ENCODE measurements at places on chromosomes 1 and 21. TPM values are rescaled to one million over a fixed set of nuclear protein-coding genes. Genes with fewer than 3 reads are reported as not detected.

The TEDDM1 gene
- total RNA-seq = not detected

The AGBL4 gene
- total RNA-seq = not detected

The NBPF14 gene
- 13.1 TPM for total RNA-seq

The FMO3 gene
- not detected for total RNA-seq

The S100A11 gene
- total RNA-seq = 331 TPM

The KRTAP15-1 gene
- total RNA-seq = not detected

The ATP6V1G3 gene
- not detected for total RNA-seq

The SPATA45 gene
- not detected for total RNA-seq

The ERICH3 gene
- total RNA-seq = not detected

The PLA2G2F gene
- total RNA-seq = 0.41 TPM

- peak; percentile 25 for DNase-seq
Observed at GRCh38 chr1:185652348-185652747, 81.8 kb upstream of the HMCN1 start.

GRCh38 chr21:35850542-35851103, 209.7 kb downstream of the SETD4 start:
- DNase-seq = no peak

DNA sequence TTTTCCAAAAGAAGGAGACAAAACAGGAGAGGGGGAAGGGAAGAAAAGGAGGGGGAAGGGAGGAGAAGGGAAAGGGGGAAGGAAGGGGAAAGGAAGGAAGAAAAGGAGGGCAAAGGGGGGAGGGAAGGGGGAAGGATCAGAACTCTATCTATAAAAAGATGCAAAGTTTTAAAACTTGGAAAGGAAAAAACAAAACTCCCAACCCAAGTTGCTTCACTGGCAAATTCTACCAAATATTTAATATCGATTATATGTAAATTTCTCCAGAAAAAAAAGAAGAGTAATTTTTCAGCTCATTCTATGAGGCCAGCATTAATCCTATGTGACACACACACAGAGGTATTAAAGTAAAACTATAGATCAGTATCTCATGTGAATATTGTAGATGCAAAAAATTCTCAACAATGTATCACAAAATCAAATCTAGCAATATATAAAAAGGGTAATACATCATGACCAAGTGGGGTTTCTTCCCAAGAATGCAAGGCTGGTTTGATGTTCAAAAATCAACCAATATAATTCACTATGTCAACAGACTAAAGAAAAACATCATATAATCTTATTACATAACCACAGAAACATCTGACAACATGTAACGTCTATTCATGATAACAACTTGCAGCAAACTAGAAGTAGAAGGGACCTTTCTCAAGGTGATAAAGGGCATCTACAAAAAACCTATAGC, 57.9 kb downstream of the MAN1A2 start:
- no peak for DNase-seq

GRCh38 chr1:231021540-231022031, 18.5 kb downstream of the FAM89A start:
- no peak for DNase-seq

- no peak for DNase-seq
Observed at GRCh38 chr1:21337454-21337927, 47.2 kb upstream of the ECE1 start.

- peak; percentile 30 for DNase-seq
Observed at GRCh38 chr1:15180945-15181523, 27.5 kb downstream of the TMEM51 start.

DNA sequence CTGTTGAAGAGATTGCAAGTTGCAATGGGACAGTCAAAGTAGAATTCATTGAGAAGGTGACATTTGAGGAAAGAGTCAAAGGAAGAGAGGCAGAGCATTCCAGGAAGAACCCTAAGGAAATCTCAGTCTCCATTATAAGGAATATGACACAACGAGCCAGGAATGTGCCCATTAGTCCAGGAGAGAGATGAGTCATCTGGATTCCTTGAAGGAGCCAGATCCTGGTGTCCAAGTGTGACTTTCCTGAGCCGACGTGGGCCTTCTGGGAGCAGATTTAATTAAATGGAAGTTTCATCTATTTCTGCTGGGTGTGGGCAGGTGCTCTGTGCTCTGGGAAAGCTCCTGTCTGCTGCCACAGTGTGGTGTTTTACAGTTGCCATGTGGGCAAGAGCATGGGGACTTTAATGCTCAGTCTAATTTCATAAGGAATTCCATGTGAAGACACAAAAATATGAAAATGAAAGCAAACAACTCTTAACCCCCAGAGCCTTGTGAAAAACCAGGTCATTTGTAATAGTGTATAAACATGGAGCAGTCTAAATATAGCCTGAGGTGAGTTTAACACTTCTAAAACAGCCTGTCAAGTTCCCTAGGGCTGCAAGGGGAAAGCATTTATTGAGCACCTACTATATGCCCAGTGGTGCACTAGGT, 111.4 kb upstream of the ARTN start:
- peak; percentile 76 for DNase-seq

GRCh38 chr1:222772996-222773379, 36.0 kb downstream of the FAM177B start:
- no peak for DNase-seq

- no peak for DNase-seq
Observed at GRCh38 chr1:115377411-115377810, 39.4 kb upstream of the NGF start.

GRCh38 chr1:236066828-236067386, 2.0 kb upstream of the NID1 start:
- no peak for DNase-seq

- peak; percentile 94 for DNase-seq
Observed at GRCh38 chr1:165257969-165258459, 98.5 kb downstream of the LMX1A start.

DNA sequence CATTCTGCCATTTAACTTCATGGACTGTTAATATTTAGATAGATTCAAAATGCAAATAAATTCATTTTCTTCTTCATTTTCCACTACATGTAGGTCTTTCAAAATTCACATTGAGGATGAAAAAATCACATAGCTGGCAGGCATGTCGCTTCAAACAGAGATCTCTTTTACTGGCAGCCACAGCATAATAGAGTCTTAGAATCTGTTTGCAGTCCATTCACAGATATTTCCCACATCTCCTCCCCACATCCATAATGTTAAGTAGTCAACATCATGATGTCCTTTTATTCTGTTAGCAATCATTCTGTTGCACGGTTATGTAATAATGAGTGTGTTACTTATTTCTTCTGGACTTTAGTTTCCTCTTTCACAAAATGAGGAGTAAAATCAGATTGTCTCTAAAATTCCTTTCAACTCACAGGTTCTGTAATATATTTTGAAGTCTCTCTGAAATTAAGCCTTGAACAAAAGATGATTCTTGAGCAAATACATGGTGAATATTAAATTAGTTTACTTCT, 257.5 kb upstream of the SNX7 start:
- no peak for DNase-seq

DNA sequence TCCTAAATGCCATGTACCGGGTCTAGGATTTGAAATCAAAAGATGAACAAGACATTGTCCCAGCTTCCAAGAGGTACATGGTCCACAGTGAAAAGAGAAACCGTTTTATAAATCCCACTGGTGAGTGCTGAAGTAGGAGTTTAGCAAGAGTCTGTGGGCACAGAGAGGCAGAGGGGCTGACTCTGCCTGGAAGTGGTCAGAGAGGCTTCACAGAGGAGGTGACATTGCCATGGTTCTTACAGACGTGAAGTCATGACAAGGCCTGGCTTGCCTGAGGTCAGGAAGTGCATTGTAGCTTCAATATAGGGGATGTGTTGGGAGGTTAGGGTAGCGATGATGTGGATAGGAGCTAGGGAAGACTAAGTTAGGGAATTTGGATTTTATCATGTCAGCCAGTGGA, 28.4 kb downstream of the MAPKAPK2 start:
- DNase-seq = no peak

DNA sequence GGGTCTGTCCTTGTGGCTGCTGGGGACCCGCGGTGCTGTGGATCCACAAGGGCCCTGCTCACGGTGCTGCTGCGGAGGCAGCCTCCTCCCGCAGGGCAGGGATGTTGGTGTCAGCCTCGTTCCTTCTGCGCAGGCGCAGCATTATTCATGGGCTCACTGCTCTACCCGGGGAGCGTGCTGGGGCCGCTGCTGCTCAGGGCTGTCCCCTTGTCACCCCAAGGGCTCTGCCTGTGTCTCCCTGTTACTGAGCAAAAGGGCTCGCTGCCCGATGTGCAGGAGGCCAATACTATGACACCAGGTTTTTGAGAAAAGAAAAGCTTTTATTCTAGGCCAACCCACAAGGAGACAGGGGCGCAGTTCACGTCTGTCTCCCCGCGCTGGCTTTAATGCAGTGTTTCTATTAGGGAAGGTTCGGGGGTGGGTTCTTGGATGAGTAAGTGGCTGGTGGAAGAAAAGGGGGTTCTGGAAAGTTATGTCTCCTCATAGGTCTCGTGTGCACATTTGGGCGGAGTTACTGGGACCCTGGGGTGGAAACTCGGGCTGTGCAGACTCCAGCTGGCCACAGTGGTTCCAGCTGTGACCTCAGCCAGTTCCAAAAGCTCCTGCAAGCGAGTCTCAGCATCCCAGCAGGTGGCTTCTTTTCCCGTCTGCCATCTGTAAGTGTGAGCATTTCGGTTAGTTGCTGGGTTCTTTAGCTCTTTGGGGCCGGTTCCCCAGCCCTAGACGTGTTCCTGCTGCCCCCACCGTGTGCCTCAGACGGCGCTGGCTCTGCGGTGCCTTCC, 40.8 kb upstream of the LRRC3 start:
- no peak for DNase-seq

DNA sequence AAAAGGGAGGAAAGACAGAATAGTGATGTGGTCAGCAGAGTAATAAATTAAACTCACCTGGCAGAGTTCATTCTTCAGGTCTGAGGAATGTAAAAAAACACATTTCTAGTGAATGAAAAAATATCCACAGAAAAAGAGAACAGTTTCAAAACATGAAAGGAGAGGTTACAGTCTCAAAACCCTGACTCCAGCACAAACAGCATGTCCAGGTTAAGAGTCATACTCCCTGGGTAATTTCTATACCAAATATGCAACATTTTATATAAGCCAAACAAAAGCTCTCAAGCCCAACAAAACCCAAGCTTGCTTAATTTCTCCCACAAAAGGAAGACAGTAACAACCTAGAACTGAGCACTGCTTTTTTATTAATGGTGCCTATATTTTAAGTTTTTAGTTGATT, 173.0 kb downstream of the NTMT2 start:
- no peak for DNase-seq

- peak; percentile 52 for DNase-seq
Observed at GRCh38 chr1:51344602-51345299, 14.4 kb upstream of the TTC39A start.

DNA sequence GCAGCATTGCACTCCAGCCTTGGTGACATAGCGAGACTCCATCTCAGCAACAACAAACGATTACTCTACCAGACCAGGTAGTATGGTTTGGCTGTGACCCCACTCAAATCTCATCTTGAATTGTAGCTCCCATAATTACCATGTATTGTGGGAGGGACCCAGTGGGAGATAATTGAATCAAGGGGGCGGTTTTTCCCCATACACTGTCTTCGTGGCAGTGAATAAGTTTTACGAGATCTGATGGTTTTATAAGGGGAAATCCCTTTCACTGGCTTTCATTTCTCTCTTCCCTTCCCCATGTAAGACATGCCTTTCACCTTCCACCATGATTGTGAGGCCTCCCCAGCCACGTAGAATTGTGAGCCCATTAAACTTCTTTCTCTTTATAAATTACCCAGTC, 66.0 kb downstream of the BACE2 start:
- DNase-seq = no peak

DNA sequence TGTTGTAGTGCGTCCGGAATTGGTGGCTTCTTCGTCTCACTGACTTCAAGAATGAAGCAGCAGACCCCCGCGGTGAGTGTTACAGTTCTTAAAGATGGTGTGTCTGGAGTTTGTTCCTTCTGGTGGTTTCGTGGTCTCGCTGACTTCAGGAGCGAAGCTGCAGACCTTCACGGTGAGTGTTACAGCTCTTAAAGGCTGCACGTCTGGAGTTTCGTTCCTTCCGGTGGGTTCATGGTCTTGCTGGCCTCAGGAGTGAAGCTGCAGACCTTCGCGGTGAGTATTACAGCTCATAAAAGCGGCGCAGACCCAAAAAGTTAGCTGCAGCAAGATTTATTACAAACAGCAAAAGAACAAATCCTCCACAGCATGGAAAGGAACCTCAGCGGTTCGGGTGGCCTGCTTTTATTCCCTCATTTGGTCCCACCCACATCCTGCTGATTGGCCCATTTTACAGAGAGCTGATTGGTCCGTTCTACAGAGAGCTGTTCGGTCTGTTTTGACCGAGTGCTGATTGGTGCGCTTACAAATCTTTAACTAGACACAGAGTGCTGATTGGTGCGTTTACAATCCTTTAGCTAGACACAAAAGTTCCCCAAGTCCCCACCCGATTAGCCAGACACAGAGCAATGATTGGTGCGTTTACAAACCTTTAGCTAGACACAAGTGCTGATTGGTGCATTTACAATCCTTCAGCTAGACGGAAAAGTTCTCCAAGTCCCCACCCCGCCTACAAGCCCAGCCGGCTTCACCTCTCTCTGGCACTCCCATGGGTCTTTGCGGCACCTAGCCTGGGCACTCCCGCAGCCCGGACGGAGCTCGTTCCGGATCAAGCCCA, 49.6 kb upstream of the KRTAP19-8 start:
- DNase-seq = no peak

DNA sequence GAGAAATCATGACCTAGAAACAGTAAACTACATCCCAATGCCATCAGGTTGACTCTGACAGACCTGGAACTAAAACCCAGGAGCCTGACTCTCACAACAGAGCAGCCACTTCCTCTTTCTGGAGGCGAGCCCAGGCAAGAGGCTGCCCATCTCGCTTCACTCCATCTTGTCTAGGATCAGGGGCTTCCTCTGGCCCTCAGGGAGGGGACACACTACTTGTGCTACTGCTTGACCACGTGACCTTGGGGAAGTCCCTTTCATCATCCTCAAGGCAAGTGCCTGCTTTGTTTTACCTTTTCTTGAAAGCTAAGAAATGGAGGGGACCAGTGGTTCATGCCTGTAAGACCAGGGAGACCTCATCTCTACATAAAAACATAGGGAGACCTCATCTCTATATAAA, 2.6 kb upstream of the TENT5B start:
- DNase-seq = no peak

Data from HT-29 (cell line).